ENCODE measurements at places on chromosomes 3 and 15. TPM values are rescaled to one million over a fixed set of nuclear protein-coding genes. Genes with fewer than 3 reads are reported as not detected.

Gene MNS1
- polyA plus RNA-seq, result 39.5 TPM

DNA sequence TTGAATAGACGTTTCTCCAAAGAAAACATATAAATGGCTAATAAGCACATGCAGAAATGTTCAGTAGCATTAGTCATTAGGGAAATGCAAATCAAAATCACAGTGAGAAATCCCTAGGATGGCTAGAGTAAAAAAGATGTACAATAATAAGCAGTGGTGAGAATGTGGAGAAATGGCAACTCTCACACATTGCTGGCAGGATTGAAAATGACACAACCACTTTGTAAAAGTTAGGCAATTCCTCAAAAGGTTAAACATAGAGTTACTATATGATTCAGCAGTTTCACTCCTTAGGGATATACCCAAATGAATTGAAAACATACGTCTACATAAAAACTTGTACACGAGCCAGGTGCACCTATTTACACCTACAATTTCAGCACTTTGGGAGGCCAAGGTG lies 108.7 kb downstream of the ITPR1 start:
- no peak for DNase-seq

DNA sequence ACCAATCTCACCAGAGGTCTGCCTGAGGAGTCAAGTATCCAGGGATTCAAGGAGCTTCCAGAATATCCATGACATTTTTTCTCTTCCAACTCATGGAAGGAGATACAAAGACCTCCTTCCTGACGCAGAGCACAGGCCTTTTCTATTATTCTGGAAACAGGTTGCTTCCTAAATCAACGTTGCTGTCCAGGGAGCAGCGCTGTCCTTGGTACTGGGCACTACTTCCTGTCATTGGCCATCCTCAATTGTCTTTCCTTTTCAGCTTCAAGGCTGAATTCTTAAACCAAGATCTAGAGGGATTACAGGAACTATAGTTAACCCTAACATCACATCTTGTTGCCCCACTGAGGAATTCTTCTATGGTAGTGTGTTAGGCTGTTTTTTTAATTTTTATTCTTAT lies 50.4 kb upstream of the TBC1D21 start:
- no peak for DNase-seq

- DNase-seq, result no peak
Measured at GRCh38 chr3:51727500-51727899, 20.6 kb downstream of the GRM2 start.

- DNase-seq, result no peak
Measured at GRCh38 chr3:11724615-11725339, 81.1 kb upstream of the VGLL4 start.

GRCh38 chr3:154970797-154971196 lies 109.3 kb upstream of the MME start:
- no peak for DNase-seq

Gene ARL14
- polyA plus RNA-seq, result 0.40 TPM

GRCh38 chr3:27976933-27977332 lies 254.8 kb upstream of the EOMES start:
- DNase-seq, result no peak

Gene SLC22A14
- polyA plus RNA-seq, result 0.44 TPM

Gene CAND2
- 9.6 TPM for polyA plus RNA-seq

GRCh38 chr15:49697121-49697520 lies 76.3 kb downstream of the DTWD1 start:
- no peak for DNase-seq

Gene NUTM1
- not detected for polyA plus RNA-seq

- DNase-seq, result no peak
Measured at GRCh38 chr3:30539772-30540171, 66.6 kb upstream of the TGFBR2 start.

Measured in right renal cortex interstitium (tissue), 3 donors.